NCI-H1092 treated with DMSO at 0.1 percent for 48 hours (cell line): ENCODE measurements at places on chromosomes 5 and 9.
A peak's percentile ranks its signal among the peaks of the same experiment; 100 is the strongest.

DNA sequence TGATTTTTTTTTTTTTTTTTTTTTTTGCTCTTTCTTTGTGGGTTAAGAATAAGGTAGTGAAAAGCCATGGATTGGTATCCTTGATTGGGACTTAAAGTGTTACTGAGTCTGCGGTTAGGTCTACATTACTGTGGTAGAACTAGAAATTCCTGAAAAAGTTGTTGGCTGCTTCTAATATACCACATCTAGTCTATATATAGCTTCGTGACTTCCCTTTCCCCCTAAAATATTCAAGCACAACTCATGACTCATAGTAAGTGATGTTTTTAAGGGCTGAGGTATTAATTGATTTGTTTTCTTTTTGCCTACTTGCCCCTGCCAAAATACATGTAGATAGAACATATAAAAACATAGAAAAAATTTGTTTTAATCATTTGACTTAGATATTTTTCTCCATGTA lies 247.6 kb downstream of the TMEM232 start:
- DNase-seq: no peak

DNA sequence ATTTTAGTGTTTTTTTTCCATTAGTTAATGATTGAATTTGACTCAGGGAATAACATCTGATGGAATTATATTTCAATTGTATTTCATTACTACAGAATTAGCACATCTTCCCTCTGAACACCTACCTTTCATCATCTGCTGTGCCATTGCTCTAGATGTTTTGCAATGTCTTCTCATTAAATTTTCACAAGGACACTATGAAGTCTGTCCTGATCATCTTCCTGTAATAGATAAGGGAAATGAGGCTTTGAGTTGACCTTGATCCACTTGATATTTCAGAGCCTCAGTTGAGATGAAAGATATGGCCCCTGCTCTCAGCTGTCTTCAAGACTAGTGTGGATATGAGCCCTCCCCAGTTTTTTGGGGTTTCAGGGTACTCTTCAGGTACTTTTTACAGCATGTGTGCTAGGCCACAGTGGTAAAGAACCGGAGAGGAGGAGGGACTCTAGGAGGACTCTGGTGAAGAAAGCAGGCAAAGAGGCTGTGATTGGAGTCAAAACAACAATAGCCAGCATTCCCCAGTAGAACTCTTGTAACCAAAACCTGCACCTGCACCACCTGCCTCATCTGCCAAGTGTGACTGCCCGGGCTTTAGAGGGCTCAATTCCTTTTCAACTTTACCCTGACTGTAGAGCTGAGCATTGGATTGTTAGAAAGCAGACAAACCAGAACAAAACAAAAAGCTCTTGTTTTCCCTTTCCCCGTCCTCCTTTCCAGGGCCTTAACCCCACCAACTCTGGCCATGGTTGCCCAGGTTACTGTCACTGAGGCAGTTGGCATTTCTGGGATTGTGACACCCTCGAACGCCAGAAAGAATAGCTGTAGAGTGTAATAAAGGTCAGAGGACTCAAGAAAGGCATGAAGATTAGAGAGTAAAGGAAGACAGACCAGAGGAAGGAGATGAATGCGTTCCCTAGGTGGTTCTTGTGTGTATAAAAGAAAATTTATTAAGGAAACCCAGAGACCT lies 56.3 kb downstream of the ERAP1 start:
- DNase-seq: no peak

DNA sequence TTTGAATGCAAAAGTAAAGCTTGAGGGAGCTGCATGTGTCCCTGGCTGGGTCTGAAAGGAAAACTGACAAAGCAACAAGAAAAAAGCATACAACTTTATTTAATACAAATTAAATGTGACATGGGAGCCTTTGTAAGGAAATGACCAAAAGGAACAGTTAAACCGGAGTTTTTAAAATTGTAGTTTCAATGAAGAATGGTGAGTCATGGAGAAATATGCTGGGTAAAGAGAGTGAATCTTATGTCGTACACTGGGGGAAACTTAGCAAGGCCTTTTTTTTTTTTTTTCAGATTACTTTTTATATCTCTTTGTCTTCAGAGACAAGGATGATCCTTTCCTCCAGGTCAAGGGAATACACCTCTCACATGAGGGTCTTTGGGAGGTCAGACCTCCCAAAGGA lies 50.1 kb upstream of the FBXL17 start:
- no peak for DNase-seq

- no peak for DNase-seq
These were observed 17.0 kb upstream of the TSSK1B start for GRCh38 chr5:113451797-113452196.

GRCh38 chr5:160213537-160213936 lies 15.8 kb upstream of the FABP6 start:
- DNase-seq: peak; percentile 12

DNA sequence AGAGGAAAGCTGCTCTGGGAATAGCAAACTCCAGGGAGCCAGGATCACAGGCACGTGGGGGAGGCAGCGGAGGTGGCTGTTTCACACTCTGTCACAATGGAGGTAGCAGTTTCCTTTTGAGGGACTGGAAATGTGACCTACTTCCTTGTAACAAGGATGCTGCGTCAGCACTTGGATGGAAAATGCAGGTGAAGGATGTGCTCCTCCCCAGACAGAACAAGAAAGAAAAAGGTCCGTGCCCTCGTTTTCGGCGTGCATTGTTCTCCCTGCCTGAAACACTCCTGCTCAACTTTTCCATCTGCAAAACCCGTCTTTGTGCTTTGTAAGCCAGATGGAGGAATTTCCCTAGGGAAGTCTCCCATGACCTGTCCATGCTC lies 55.1 kb upstream of the SH3PXD2B start:
- DNase-seq: no peak

- no peak for DNase-seq
These were observed 69.6 kb upstream of the TGFBR1 start for GRCh38 chr9:99035313-99035712.

DNA sequence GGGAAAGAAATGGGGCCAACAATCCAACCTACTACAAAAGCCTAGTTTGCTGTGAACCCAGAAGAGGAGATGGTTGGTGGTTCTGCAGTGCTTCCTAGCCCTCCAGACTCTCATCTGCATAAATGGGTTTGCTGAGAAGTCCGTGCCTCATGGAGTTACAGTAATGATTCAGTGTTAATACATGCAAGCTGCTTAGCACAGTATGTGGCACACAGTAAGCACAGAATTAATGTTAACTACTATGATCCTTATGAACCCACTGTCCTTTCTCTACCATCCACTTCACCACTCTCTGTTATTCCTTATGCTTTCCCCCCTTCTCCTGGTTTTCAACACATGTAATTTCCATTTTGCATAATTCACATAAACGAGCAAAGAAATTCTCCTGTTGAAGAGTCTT lies 100.0 kb downstream of the ACTBL2 start:
- no peak for DNase-seq

GRCh38 chr9:18722882-18723281 lies 248.9 kb downstream of the ADAMTSL1 start:
- DNase-seq: no peak

DNA sequence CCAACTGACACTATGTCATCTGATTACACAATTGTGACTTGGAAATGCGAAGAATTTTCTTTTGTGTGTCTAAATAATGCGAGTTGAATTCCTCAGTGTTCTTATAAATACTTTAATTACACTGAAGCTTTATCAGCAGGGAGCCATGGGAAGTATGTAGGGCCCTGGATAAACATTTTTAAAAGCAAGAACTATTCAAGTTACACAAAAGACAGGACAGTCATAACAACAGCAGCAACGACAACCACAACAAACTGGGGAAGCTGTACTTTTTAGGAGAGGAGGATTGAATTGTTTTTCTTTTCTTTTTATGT lies 250.3 kb upstream of the ZNF608 start:
- no peak for DNase-seq

DNA sequence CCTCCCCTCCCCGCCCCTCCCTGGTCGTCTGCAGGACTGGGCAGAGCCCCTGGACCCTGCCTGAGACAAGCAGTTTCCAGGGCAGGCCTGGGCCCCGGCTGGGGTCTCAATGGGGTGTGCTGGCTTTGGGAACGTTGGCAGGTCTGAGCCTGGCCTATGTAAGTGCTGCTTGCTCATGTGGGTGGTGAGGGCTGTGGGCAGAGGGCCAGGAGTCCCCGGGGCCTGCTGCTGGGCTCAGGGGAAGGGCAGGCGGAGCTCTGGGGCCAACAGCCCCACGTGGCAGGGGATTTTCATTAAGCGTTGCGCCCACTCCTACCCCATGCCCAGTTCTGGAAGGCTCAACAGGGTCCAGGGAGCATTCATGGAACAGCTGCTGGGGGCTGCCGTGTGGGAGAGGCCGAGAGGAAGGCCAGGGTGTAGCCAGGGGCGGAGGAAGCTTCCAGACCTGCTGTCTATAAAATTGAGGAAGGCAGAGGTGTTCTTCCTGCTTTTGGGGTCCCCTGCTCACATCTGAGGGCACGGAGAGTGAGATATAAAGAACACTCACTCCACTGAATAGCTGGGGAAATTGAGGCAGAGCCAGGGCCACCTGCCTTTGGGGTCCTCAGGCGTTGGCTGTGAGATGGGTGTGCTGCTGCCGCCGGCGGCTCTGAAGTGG lies 32.5 kb downstream of the RXRA start:
- DNase-seq: peak; percentile 77

GRCh38 chr9:137488906-137489305 lies 29.8 kb upstream of the NSMF start:
- no peak for DNase-seq

DNA sequence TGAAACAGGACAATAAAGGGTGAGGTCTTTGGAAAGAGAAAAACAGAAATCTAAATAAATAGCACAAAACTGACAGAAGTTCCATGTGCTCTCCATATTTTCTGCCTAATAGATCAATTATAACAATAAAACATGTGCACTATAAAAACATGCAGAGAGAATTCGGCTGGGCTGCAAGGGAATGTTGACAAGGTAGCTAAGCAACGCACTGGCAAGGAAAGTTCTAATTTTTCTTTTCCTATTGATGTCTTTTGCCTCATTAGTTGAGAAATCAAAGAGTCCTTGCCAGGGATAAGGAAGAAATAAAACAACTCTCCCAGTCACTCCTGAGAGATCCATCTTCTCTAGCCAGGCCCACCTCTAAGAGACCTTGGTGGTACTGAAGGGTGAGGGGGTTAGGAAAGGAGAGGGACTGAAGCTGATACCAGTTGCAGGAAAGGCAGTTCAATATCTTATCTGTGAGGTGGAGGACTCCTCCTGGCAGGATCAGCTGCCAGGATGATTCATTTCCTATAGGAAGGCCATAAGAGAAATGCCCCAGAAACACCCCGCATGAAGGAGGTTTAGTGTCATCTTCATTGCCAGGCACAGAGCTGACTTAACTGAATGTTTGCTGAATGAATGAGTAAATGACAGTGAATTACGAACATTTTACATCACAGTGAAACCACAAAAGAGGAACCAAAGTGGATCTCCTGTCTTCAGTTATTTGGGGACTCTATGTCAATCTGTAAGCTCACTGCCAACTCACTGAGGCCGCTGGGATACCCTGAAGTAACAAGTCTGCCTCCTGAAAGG lies 63.7 kb upstream of the IFNK start:
- no peak for DNase-seq

- no peak for DNase-seq
These were observed 121.5 kb downstream of the HMHB1 start for GRCh38 chr5:143933451-143933850.

DNA sequence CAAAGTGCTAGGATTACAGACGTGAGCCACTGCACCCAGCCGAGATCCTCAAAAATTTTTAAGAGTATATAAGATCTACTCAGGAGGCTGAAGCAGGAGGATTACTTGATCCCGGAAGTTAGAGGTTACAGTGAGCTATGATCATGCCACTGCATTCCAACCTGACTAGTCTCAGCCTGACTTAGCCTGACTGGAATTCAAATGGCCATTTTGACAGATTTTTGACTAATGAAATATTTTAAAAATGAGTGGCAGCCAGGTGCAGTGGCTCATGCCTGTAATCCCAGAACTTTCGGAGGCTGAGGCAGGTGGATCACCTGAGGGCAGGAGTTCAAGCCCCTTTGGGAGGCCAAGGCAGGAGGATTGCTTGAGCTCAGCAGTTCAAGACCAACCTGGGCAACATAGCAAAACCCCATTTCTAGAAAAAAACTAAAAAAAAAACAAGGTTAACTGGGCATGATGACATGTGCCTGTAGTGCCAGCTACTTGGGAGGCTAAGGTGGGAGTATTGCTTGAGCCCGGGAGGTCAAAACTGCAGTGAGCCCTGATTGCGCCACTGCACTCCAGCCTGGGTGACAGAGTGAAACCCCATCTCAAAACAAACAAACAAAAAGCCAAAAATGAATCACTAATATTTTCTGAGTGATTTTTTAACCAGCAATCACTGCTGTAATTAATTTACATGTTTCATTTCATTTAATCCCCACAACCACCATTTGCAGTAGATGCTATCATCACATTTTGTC lies 16.6 kb downstream of the ATOX1 start:
- DNase-seq: no peak

GRCh38 chr5:101932599-101932998 lies 363.5 kb downstream of the SLCO4C1 start:
- no peak for DNase-seq

GRCh38 chr5:160312134-160312959 lies at the start of gene CCNJL:
Gene CCNJL, minus strand, starts transcription at chr5:160312564. Its CDS starts 641 bp downstream, at chr5:160311923.
- DNase-seq: peak; percentile 48

- no peak for DNase-seq
These were observed 57.5 kb upstream of the S1PR3 start for GRCh38 chr9:88933607-88934379.

- DNase-seq: peak; percentile 37
These were observed 17.7 kb downstream of the RALGDS start for GRCh38 chr9:133103183-133103986.

DNA sequence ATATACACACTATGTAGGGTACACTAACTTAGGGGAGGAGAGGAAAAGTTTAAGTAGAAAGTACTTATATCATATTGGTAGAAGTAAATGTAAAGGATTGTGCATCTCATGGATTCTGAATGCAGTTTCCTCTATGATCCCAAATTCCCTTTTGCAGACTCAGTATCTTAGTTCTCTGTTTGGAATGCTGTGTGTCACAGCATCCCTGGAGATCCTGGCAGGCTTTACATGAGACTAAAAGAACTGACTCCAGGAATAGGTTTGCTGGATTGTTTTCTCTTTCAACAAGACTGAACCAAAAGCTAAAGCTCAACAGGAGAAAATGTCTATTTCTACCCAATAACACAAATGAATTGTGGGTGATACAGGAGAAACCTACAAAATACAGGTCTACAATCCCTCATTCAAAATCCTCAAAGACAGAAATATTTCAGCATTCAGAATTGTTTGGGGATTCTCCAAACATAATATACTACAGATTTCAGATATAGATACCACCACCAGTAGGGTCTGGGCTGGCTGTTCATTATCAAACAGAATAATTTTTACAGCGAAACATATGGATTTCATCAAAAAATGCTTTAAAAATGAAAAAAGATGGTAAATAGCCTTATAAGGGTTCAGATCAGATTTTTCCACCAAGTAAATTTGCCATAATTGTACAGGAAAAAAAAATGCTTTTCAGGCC lies 324.7 kb upstream of the GRAMD2B start:
- DNase-seq: no peak

GRCh38 chr5:142819292-142819691 lies 49.1 kb downstream of the ARHGAP26 start:
- DNase-seq: no peak

- no peak for DNase-seq
These were observed 597.0 kb downstream of the EBF1 start for GRCh38 chr5:158502686-158503085.
